Right renal pelvis (tissue), 4 donors: ENCODE measurements at places on chromosomes 5 and 9.
A peak's percentile ranks its signal among the peaks of the same experiment; 100 is the strongest.

GRCh38 chr5:173315495-173316338 lies 12.5 kb downstream of the STC2 start:
- peak; percentile 74 for DNase-seq

DNA sequence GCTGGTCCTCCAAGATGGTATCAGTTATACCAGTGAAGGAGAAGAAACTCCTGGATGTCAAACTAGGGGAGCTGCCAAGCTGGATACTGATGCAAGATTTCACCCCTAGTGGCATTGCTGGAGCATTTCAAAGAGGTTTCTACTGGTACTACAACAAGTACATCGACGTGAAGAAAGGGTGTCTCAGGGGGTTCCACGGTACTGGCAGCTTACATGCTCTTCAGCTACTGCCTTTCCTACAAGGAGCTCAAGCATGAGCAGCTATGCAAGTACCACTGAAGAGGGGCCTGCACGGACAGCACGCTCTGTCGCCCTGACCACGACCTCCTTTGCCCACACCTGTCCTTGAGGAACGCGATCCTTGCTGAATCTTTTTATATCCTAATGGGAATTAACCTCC lies 19.5 kb downstream of the ACTL7B start:
- no peak for DNase-seq

DNA sequence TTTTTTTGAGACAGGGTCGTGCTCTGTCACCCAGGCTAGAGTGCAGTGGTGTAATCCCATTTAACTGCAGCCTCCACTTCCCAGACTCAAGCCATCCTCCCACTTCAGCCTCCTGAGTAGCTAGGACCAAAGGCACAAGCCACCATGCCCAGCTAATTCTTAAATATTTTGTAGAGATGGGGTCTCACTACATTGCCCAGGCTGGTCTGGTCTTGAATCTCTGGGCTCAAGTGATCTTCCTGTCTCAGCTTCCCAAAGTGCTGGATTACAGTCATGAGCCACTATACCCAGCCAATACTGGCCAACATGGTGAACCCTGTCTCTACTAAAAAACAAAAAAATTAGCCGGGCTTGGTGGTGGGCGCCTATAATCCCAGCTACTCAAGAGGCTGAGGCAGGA lies 6.8 kb downstream of the DCAF12 start:
- no peak for DNase-seq

- DNase-seq: no peak
Measured at GRCh38 chr5:976849-977751, 31.5 kb upstream of the NKD2 start.

DNA sequence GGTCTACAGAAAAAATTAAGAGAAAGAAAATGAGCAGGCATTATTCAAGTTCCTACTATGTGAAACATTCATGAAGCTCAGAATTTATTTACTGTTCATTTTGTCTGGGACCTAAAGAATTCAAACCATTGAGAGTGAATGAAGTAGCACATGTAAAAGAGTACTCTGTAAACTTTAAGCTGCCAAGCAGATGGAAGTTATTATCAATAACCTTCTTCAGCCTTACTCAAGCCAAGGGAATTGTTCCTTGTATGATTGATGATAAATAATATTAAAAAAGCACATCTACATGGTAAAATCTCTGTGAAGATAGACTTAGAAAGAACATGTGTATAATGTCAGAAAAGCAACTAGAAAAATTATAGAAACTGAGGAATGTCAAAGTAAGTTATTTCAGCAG lies 17.8 kb upstream of the GLIS3 start:
- no peak for DNase-seq
